ENCODE measurements at places on chromosomes 6 and 20.

DNA sequence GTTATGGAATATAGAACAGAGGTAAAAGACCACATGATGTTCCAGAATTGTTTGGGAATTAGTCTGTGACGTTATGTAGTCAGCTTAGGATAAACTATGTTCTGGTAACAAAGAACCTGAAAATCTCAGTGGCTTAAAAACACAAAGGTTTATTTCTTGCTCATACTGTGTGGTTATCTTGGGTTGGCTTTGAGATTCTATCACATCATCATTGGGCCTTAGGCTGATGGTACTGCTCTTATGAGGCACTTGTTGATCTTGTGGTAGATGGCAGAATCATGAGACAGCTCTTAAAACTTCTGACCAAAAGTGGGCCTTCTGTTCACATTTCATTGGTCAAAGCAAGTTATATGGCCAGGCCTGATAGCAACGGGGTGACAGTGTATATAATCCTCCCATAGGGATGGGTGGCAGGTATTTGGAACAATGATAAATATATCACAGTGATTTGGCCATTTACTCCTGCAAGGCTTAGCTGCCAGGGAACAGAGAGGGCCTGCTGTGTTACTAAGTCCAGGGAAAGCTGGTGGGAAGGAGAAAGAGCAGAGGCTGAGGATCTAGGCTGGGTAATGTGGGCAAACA lies 13.5 kb downstream of the DHX35 start:
- no peak for DNase-seq

GRCh38 chr20:38864662-38865061 lies 59.2 kb downstream of the PPP1R16B start:
- DNase-seq = no peak

- DNase-seq = no peak
These were observed 233.8 kb downstream of the LRFN2 start for GRCh38 chr6:40353197-40353966.

DNA sequence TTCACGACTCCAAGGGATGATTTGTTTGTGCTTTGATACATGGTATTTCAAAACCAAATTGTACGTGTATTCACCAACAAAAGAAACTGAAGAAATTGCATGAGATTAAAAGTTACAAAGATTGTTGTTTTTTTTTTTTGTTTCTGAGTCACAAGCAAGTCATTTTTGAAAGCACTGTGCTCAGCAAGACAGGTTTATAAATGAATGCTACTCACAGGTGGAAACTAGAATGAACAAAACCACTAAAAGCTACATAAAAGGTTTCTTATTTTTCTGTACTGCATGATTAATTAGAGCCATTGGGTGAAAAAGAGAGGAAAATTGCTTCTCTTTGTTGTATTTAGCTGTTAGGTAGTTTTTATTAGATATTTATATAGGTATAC lies 90.2 kb upstream of the RIPOR2 start:
- DNase-seq = no peak
